ENCODE measurements at places on chromosomes 4 and X.

DNA sequence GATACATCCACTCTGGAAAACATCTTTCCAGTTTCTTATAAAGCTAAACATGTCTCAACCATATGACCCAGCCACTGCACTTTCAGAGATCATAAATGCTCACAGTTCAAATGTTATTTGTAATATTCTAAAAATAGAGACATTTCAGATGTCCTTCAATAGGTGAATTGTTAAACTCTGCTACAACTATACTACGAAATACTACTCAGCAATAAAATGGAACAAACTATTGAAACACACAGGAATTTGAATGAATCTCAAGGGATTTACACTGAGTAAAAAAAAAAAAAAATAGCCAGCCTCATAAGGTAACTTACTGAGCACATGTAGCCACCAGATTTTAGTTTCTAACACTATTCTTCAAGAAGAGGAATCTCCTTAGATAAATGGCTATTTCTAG lies 253.9 kb downstream of the PCDH18 start:
- no peak for DNase-seq

GRCh38 chr4:184588893-184589292 lies 60.4 kb downstream of the CASP3 start:
- DNase-seq: no peak

- peak; percentile 69 for DNase-seq
These were observed at the start of gene ANXA5 for GRCh38 chr4:121696581-121697461. Gene ANXA5 (minus strand): TSS chr4:121696980. CDS start chr4:121696589, 391 bp downstream.

DNA sequence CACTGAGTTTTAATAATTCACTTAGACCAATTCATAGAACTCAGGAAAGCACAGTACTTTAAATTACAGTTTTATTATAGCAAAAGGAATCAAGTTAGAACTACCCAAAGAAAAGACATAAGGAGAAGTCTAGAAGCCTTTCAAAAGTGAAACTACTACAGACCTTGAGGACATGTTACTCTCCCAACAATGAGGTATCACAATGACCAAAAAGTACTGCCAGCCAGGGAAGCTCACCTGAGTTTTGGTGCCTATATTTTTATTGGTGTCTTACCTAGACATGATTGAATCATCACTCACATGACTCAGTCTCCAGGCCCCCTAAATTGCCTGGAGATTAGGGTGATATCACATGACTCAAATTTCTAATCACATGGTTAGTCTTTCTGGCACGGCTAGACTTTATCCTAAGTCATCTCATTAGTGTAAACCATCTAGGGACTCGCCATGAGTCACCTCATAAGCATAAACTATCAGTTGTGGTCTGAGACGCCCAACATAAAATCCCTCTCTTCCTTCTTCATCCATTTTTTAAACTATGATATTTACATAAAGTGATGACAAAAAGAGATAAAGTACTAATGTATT lies 372.3 kb downstream of the TMA16 start:
- no peak for DNase-seq

DNA sequence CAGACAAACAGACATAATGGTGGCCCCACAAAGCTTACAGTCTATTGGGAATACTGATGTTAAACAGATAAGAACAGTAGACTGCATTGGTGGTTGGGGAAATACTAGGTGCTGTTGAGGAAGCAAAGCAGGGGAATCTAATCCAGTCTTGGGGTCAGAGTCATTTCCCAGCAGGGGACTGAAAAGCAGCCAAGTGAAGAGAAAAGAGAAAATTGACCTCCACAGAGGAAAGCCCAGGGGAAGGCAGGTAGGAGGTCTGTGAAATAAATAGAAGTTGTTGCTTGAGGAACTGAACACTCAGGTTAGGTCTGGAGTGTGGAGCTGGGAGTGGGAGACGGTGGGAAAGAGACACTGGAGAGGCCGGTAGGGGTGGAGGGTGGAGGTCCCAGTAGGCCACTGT lies 33.0 kb upstream of the LEF1 start:
- no peak for DNase-seq

DNA sequence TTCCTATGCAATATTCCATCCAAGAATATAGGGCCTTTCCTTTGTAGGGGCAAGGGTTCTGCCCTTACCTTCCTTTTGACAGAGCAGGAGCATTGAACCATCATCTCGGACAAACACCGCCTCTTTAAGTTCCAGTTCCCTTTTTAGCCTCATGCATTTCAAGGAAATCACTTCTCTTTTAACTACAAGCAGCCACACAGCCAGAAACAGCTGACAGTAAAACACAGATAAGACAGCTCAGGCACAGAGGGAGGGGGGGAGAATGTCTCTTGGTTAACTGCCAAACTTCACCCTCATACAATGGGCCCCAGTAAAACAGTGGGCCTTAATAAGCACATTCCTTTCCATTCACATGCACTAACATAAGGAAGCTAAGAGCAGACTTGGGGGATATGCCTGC lies 648.3 kb downstream of the GABRG1 start:
- DNase-seq: no peak

- DNase-seq: no peak
These were observed 10.0 kb downstream of the ELMOD2 start for GRCh38 chr4:140533951-140534480.

DNA sequence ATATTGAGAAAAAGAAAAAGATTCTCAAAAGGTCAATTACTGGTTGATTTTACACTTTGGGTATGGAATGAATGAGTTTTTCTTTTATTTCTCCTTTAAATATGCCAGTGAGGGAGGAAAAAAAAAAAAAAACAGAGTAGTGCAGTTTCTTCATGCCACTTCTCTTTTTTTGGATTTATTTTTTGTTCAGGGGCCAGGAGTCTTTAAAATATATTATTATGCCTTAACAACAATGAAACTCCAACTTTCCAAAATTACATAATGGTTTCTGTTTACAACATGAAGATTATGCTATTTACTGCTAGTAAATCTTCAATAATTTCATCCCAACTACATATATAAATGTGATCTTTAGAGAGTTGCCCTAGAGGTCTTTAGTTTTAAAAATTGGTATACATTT lies 31.9 kb downstream of the DTHD1 start:
- no peak for DNase-seq

DNA sequence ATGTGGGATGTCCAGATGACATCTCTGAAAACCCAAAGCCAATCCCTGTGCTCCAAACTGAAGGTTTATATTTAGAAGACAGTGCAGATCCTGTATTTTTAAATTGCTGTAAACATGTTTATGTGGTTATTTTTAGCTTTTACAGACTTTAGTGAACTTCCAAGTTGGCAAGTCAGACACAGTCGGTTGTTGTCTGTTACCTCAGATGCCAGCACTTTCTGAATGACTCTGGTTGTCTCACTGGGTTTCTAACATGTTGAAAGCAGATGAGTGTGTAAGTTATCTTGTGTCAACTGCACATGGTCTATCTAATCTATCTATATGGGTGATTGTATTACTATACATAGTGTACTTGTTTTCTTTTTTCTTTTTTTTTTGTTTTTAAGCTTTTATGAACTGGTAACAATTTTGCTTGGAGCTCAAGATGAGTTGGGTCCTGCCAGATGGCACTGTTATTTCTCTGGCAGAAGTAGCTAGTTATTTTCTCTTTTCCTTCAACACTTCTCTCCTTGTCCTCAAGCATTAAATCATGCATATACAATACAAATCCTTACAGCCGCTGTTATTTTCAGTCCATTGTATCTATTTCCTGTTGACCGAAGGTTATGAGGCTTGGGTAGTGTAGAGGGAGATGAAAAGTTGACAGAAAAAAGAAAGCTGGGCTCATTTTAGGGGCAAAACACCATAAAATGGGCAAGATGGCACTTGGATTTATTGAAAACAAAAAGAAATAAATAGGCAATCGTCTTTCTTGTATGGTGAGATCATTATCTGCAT lies 66.3 kb downstream of the GAB1 start:
- no peak for DNase-seq

- no peak for DNase-seq
These were observed 11.8 kb downstream of the PAPSS1 start for GRCh38 chr4:107708225-107708624.

- peak; percentile 52 for DNase-seq
These were observed 121.2 kb upstream of the NAP1L5 start for GRCh38 chr4:88818631-88819470.

- no peak for DNase-seq
These were observed 12.9 kb downstream of the SH3KBP1 start for GRCh38 chrX:19874391-19875049.

DNA sequence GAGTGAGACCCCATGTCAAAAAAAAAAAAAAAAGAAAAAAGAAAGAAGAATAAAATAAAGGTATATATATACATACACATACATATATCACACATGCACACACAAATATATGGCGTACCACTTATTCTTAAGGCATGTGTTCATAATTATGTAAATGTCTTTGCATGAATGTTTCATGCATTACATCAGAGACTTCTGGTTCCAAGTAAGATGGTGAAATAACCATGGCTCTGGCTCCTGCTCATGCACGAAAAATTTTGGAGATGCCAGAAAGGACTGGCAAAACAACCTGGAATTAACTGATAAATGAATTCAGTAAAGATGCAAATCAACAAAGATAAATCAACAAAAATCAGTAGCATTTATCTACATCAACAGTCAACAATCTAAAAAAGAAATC lies 19.7 kb upstream of the FHIP1A start:
- DNase-seq: no peak

DNA sequence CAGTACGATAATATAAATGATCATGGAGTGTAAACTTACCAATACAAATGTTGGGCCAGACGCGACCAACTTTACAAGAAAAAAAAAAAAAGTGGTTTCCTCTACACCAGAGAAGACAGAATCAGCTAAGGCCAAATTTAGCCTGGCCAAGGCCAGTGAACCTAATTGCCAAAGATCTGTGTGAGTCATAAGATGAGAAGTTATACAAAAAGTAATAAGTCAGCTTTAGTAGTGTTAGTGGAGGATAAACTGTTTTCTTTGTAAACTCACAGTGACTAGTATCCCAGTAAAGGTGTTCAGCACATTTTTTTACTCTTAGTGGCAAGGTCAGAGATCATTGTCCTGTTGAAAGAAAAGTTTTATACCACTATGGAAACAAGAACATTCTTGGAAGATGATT lies 531.4 kb upstream of the TECRL start:
- no peak for DNase-seq

DNA sequence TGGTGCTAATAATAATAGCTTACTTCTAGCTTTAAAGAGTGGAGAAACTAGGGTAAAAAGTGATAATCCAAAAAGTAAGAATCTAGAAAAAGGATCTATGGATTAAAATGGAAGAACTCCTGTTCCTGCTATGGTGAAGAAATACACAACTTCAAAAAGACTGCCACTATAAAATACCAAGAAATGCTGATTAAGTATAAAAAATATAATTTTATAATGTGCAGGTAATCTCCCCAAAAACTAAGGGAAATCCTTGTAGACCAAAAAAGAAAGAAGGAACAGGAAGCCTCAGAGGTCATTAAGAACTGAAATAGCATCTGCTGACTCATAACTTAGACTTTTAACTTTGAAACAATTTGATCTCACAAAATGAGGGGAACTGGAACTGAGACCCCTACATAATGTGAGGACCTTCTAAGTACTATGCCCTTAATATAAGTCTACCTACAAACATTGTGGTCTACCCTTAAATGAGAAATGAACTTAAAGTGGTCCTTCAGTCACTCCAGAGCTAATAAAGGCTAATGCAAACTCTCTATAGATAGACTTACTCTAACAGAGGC lies 50.6 kb upstream of the SRPX start:
- DNase-seq: no peak

- no peak for DNase-seq
These were observed 856.2 kb downstream of the STIM2 start for GRCh38 chr4:27716693-27717430.

GRCh38 chr4:10212400-10212799 lies 95.8 kb upstream of the WDR1 start:
- DNase-seq: no peak

DNA sequence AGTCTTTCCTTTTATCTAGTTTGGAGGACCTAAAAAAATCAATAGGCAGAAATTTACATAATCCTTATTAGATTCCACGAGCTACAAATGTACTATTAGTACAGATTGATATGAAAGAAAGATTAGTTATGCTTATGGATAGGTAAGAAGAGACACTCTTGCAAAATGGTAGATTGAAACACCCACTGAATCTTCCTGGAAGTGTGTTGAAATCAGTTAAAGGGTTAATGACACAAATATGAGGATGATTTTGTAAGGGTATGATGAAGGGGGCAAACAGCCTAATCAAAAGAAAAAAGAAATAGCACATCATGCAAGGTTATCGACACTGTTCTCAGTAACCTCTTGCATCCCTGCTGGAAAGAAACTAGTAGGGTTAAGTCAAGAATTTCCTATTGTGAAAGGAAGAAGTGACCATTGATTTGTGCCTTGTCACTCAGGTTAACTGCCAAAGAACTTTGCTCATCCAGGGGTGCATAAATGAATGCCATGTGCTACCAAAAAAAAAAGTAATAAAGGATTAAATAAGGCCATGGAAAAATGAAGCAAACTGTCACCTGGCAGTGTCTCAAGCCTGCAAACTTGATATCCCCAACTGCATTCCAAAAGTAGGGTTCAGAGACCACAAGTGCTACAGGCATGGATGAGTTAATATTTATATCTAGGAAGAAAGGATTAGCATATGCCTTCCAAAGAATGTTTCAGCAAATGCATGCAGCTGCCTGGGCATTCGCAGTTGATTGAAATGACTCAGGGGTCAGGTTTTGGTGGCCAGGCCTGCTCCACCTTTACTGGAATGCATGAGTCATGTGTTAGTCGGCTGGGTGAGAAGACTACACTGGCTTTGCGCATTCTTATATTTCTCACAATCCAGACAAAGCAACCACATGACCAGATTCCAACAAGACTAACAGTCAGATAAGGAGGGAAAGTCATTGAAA lies 78.3 kb upstream of the ATXN3L start:
- no peak for DNase-seq

GRCh38 chr4:75710246-75710645 lies 14.1 kb upstream of the USO1 start:
- no peak for DNase-seq

DNA sequence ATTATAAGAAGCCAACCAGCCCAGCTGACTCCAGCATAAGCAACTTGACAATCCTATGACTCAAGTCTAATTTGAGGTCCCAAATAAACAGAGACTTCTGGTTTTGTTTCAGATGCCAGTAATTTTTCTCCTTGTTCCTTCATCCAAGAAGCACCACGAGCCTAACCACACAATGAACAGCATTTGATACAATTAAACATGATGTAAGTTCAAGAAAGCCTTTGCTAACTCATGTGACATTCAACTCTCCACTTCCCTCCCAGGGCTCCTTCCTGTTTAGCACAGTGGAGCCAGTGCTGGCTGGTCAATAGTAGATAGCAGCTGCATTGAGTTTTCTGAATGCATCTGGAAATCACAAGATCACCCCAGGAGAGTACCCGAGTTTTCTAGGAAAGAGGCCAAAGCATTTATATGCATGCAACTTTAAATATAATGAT lies 206.3 kb downstream of the ARHGAP24 start:
- DNase-seq: no peak

DNA sequence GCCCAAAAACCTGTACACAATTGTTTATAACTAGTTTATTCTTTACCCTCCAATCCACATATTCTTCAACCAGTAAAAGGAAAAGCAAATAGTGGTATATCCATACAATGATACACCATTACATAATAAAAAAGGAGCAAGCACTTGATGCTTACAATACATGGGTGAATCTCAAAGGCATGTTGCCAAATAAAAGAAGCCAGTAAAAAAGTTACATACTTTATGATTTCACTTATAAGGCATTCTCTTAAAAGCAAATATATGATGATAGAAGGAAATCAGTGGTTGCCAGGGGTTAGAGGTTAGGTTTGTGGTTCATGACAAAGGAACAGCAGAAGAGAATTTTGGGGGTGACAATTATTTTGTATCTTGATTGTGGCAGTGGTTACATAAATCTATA lies 896.1 kb upstream of the LCORL start:
- no peak for DNase-seq

- DNase-seq: no peak
These were observed 197.2 kb upstream of the VCX3A start for GRCh38 chrX:6732101-6732500.

- DNase-seq: no peak
These were observed 23.9 kb downstream of the MOB1B start for GRCh38 chr4:70925899-70926635.
